ENCODE measurements at places on chromosomes 2 and 18.

DNA sequence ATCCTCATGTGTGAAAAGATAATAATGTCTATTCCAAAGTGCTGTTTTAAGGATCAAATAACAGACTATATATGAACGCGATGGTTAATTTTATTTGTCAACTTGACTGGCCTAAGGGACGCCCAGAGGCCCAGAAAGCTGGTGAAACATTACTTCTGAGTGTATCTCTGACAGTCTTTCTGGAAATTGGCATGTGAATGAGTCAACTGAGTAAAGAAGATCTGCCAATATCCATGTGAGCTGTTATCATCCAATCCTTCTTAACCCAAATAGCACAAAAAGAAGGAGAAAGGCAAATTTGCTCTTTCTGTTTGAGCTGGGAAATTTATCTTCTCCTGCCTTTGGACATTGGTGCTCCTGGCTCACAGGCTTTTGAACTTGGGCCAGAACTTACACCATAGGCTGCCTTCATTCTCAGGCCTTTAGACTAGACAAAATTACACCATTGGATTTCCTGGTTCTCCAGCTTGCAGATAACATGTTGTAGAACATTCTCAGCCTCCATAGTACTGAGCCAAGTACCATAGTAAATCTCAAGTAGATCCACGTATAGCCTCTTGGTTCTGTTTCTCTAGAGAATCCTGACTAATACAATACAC lies 114.7 kb upstream of the DOCK10 start:
- DNase-seq = no peak

DNA sequence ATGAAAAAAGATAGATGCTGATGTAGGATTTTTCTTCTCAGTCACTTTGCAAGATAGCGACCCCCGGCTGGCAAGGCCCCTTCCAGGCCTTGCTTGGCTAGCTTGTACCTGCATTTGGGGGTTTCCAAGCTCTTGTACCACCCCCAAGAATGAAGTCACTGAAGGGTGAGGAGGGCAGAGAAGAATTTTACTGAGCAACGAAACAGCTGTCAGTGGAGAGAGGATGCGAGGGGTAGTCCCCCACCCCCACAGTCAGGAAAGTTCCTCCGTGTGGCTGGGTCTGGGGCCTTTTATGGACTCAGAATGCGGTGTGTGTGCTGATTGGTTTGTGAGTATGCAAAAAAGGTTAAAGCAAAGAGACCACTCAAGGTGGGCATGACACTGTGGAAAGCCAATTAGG lies 382.0 kb downstream of the GPD2 start:
- no peak for DNase-seq

DNA sequence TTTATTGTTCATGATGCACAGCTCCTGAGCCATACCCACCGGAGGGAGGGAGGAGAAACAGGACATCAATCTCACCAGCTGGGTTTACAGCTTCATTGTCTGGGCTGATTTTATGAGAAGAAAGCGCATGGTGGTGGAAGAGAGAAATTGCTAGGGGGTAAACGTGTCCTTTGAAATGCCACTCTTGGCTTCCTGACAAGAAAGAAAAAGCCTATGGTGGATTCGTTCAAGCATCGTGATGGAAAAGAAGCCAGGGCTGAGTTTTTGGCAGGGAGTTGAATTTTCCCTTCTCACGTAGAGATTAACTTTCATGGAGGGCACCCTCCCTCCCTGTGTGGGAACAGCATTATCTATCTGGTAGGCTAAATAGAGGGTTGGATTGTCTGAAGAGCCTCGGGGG lies 502.0 kb downstream of the SLC4A3 start:
- DNase-seq = no peak

DNA sequence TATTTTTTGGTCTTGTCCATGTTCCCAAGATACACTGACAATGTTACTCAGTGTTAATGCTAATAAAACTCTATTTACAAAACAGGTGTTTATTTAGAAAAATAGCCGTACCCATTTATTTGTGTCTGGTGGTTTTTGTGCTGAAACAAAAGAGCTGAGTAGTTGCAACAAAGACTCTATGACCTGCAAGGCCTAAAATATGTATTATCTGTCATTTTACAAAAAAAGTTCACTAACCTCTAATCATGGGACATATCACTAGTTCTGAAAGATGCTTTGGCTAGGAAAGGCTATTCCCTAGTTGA lies 59.2 kb upstream of the SLC25A52 start:
- no peak for DNase-seq

DNA sequence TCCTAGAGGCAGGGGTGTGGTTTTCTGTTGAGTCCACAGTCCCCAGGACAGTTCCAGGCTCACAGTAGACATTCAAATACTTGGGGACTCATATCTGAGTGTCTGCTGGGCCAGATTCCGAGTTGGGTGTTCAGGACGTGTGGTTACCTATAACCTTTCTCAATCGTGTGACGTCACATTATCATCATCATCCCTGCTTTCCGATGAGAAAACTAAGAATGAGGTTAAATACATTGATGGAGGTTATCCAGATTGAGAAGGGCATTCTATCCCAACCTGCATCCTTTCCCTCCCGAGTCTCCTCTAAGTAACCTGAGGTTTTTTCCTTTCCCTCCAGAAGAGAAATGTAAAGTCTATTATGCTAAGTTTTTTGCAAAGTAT lies 204.6 kb downstream of the MGAT5 start:
- DNase-seq = no peak

- DNase-seq = no peak
Observed at GRCh38 chr2:57075226-57075625, 891.4 kb downstream of the CCDC85A start.

GRCh38 chr2:127953128-127953718 lies 67.5 kb upstream of the AMMECR1L start:
- DNase-seq = no peak
